ENCODE measurements at places on chromosomes 13 and 19. TPM values are rescaled to one million over a fixed set of nuclear protein-coding genes. Genes with fewer than 3 reads are reported as not detected.

The RASAL3 gene
- total RNA-seq = 53.6 TPM

The C19orf38 gene
- 16.7 TPM for total RNA-seq

The DNAJC15 gene
- 12.3 TPM for total RNA-seq

The LYPD5 gene
- 48.1 TPM for total RNA-seq

GRCh38 chr13:40600149-40600751, 66.2 kb downstream of the FOXO1 start:
- no peak overlapping the region for H3K4me3 ChIP-seq
- no peaks in the 10 kb centered on the region for H3K27me3 ChIP-seq
- no peak for DNase-seq
- H3K27ac ChIP-seq = no peak overlapping the region
- H3K36me3 ChIP-seq = no peaks in the 10 kb centered on the region

- no peak for DNase-seq
- H3K4me1 ChIP-seq = no peaks in the 10 kb centered on the region
- peak overlapping the region; percentile 6 for H3K4me3 ChIP-seq
- no peaks in the 10 kb centered on the region for H3K36me3 ChIP-seq
- H3K27ac ChIP-seq = no peak overlapping the region
Observed at GRCh38 chr19:13215572-13216380, 65.6 kb downstream of the IER2 start.

DNA sequence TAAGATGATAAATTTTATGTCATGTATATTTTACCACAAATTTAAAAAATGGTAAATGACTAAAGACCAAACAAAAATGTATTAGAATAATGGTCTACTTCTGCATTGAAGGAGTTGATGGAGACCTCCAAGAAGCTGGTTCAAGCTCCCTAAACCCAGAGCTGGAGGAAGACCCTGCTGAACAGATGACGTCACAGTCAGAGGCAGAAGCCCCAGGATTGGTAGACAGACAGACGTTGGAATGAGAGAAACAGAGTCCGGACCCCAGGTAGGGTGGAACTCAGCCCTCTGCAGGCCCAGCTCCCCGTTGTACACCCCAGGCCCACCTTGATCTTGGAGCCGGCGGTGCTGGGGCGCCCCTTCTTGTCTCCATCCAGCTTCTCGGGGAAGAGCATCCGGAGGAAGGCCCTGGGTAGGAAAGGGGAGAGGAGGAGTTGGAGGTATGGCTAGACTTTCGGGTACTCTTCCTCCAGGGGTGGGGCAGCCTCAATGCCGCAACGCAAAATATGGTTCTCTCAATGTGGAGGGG, 25.7 kb upstream of the ZNF414 start:
- no peak overlapping the region for H3K4me3 ChIP-seq
- DNase-seq = no peak
- H3K27ac ChIP-seq = peak overlapping the region; percentile 75
- H3K27me3 ChIP-seq = no peaks in the 10 kb centered on the region

GRCh38 chr19:12884926-12885748, 1.9 kb downstream of the KLF1 start:
- no peaks in the 10 kb centered on the region for H3K27me3 ChIP-seq
- peak; percentile 96 for DNase-seq
- peaks cover 11% of the 10 kb centered on the region for H3K4me1 ChIP-seq
- no peaks in the 10 kb centered on the region for H3K36me3 ChIP-seq
- peak overlapping the region; percentile 32 for H3K4me3 ChIP-seq

GRCh38 chr13:74819549-74819948, 662.4 kb downstream of the TBC1D4 start:
- H3K27me3 ChIP-seq = no peaks in the 10 kb centered on the region
- H3K4me3 ChIP-seq = no peak overlapping the region
- no peaks in the 10 kb centered on the region for H3K4me1 ChIP-seq
- H3K36me3 ChIP-seq = no peaks in the 10 kb centered on the region
- no peak for DNase-seq
- H3K27ac ChIP-seq = no peak overlapping the region

DNA sequence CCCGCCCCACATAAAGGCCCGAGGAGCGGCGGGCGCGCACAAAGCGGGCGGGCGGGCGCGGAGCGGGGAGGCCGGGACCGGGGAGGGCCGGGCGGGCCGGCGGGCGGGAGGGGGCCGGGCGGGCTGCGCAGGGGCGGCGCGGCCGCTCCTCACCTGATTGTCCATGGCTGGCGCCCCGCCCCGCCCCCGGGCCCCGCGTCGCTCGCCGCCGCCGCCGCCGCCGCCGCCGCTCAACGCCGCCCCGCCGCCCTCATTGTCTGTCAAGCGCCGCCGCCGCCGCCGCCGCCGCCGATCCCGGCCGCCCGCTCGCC, 200 bp downstream of the MLLT1 start:
- H3K4me3 ChIP-seq = peak overlapping the region; percentile 69
- no peaks in the 10 kb centered on the region for H3K36me3 ChIP-seq
- peaks cover 52% of the 10 kb centered on the region for H3K4me1 ChIP-seq
- no peaks in the 10 kb centered on the region for H3K27me3 ChIP-seq

DNA sequence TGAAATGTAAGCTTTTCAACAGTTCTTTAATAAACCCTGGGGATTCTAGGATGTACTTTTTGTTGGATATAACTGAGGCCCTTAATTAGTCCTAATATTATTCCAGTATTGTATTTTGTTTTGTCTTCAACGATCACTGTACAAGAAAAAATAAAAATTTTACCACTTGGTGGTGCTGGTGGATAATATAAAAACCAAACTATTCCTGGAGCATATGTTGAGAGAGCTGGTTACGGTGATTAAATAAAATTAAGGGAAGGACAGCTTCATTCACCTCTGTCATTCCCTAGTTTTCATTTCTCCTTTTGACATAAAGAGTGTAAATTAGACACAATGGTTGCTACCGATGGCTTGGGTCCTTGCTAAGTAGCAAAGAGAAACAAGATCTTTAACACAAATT, 598.6 kb upstream of the PCDH20 start:
- no peak for DNase-seq
- no peaks in the 10 kb centered on the region for H3K4me1 ChIP-seq
- no peak overlapping the region for H3K27ac ChIP-seq

GRCh38 chr19:16867211-16867610, 21.6 kb upstream of the F2RL3 start:
- H3K4me3 ChIP-seq = no peak overlapping the region
- peaks cover 100% of the 10 kb centered on the region for H3K36me3 ChIP-seq
- peaks cover 6% of the 10 kb centered on the region for H3K4me1 ChIP-seq
- DNase-seq = no peak

DNA sequence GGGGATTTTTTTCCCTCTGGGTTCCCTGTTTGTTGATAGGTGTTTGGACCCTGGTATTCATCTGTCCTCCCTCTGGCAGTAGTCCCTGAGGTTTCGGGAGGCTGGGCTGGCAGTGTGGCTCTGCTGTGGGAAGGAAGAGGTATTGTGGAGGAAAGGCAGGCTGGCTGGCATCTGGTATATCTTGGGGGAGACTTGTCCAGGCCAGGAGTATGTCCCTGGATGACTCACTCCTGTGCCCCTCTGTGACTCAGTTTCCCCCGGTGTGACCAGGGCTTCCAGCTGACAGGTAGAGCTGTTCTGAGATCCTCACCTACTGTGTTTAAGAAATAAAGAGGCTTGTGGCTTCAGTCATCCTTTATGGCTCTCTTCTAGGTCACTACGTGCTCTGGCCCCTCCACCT, 14.2 kb upstream of the ZNF492 start:
- H3K4me3 ChIP-seq = no peak overlapping the region
- H3K4me1 ChIP-seq = no peaks in the 10 kb centered on the region
- DNase-seq = no peak

DNA sequence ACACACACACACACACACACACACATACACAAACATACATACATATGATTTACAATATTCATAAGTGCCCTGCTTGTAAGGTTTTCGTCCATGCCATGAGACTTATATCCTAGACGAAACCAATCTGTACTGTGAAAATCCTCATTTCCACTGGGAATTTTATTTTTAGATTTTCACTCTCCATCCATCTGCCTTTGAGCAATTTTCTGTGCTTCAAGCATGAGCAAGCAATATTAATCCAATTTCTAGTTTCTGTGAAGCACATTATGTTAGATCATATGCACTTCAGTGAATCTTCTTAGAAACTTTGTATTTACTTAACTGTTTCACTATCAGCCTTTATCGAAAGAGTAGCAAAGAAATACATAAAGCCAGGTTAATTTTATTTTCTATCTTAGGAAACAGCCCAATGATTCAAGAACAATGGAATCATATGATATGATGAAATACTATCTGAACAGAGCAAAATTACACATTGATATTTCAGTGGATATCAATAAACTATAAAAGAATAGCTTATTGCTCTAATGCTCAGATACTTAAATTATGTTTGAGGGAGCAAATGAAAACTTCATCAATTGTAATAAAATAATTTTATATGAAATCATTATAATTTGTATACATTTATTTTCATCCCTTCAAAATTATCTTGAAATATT, 1100.7 kb upstream of the MIR17HG start:
- no peak overlapping the region for H3K4me3 ChIP-seq
- no peaks in the 10 kb centered on the region for H3K27me3 ChIP-seq
- no peak overlapping the region for H3K27ac ChIP-seq
- DNase-seq = no peak
- H3K36me3 ChIP-seq = no peaks in the 10 kb centered on the region

DNA sequence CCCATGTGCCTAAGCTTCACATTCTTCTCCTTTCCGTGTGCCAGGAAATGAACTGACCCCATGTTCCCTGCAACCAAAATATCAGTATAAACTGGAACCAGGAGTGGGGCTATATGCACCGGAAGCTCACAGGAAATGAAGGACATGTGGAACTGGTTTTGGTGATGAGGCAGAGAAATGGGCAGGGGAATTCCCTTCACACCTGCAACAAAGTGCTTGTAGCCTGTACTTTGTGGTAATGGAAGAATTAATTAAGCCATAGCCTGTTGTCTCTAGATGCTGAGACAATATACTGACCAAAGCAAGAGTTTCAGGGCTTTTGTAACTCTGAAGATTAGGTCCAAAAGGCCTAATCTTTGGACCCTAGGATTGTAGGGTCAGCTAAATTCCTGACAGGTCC, 15.5 kb upstream of the UGGT2 start:
- H3K4me3 ChIP-seq = no peak overlapping the region
- no peak for DNase-seq
- H3K4me1 ChIP-seq = no peaks in the 10 kb centered on the region
- H3K27ac ChIP-seq = no peak overlapping the region
- H3K27me3 ChIP-seq = no peaks in the 10 kb centered on the region
- H3K36me3 ChIP-seq = no peaks in the 10 kb centered on the region

- H3K4me3 ChIP-seq = no peak overlapping the region
- no peaks in the 10 kb centered on the region for H3K36me3 ChIP-seq
- peaks cover 6% of the 10 kb centered on the region for H3K4me1 ChIP-seq
- H3K27ac ChIP-seq = no peak overlapping the region
- no peaks in the 10 kb centered on the region for H3K27me3 ChIP-seq
Observed at GRCh38 chr13:40152145-40152544, 496.7 kb downstream of the COG6 start.

DNA sequence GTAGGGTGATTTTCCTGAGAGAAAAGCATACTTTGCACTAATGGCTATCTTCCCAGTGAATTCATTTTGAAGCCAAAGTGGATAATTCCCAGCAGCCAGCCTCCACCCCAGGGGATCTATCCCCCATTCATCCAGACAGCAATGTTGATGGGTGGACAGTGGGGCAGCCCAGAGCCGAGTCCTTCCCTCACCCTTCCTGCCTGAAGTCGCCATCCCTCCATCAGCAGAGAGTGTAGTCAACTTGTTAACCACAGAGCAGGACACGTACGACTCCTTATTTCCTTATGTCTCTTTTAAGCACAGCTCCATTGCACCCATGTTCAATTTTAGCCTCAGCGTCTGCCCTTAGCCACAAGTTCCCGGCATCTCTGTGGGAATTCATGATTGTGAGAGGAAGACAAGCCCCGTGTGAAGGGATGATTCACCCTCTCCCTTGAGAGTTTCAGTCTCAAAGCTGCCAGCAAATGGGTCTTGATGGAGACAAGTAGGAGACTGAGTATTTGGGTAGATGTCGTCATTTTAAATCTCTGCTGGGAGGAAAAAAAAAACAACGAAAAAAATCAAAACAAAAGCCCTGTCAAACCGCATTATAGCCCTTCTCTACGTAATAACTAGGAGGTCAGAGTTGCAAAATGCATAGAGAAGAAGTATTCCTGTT, 58.3 kb upstream of the MEDAG start:
- no peak for DNase-seq
- no peak overlapping the region for H3K4me3 ChIP-seq
- no peaks in the 10 kb centered on the region for H3K27me3 ChIP-seq

- no peaks in the 10 kb centered on the region for H3K27me3 ChIP-seq
- H3K27ac ChIP-seq = peak overlapping the region; percentile 55
- no peak overlapping the region for H3K4me3 ChIP-seq
- no peaks in the 10 kb centered on the region for H3K4me1 ChIP-seq
- H3K36me3 ChIP-seq = no peaks in the 10 kb centered on the region
Observed at GRCh38 chr19:9945319-9945966, 9.1 kb upstream of the OLFM2 start.

DNA sequence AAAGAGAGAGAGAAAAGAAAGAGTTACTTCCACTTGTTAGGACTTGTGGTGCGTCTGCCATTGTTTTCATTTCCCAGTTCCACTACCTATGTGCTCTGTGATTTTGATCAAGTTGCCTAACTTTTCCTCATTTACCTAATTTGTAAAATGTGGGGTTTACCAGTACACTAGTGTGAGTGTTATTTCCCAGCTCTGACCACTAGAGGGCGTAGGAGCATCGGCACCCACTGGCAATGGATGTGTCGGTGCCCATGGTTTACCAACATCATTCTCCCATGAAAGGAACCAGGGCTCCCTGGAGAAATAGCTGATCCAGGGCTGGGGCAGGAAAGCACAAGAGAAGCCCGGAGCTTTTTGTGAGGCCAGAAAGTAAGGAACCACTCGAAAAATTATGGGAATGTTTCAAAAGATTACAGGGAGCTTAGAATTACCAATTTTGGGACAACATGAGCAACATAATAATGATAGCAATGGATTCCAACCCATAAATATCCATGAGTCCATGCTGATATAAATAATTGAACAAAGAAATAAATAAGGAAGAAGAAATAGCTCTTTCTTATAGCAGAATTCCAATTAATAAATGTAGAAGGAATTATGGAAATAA, 15.1 kb upstream of the CEACAM4 start:
- no peaks in the 10 kb centered on the region for H3K4me1 ChIP-seq
- H3K36me3 ChIP-seq = no peaks in the 10 kb centered on the region
- no peak overlapping the region for H3K4me3 ChIP-seq
- DNase-seq = no peak

GRCh38 chr13:74080762-74081161, 53.4 kb downstream of the KLF12 start:
- H3K36me3 ChIP-seq = no peaks in the 10 kb centered on the region
- H3K27ac ChIP-seq = no peak overlapping the region
- no peaks in the 10 kb centered on the region for H3K4me1 ChIP-seq

- no peaks in the 10 kb centered on the region for H3K36me3 ChIP-seq
- no peak for DNase-seq
- no peaks in the 10 kb centered on the region for H3K27me3 ChIP-seq
- no peak overlapping the region for H3K4me3 ChIP-seq
- H3K4me1 ChIP-seq = no peaks in the 10 kb centered on the region
Observed at GRCh38 chr13:105377452-105377851, 1158.0 kb downstream of the EFNB2 start.

DNA sequence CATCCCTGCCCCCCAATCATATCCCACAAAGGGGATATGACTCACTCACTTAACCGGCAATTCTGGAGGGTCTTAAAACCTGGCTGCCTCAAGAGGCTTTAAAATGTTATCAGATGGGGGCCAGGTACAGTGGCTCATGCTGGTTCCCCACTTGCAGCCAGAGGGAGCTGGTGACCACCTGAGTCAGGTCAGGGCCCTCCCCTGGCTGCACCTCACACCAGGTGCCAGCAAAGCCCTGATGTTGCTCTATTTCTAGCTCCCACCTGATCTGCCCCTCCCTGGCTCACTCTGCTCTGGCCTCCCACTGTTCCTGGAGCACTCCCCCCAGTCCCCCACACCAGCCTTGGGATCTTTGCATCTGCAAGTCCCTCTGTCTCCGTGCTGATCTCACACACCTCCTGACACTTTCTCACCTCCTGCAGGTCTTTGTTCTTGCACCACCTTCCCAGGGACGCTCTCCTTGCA, 14.2 kb downstream of the HPN start:
- H3K4me3 ChIP-seq = no peak overlapping the region
- no peaks in the 10 kb centered on the region for H3K27me3 ChIP-seq
- no peak overlapping the region for H3K27ac ChIP-seq
- H3K36me3 ChIP-seq = no peaks in the 10 kb centered on the region
